ENCODE measurements at places on chromosomes 5 and 9.

- no peak for DNase-seq
These were observed 3.7 kb downstream of the CARD19 start for GRCh38 chr9:93099551-93100275.

- no peak for DNase-seq
These were observed 466.6 kb upstream of the DAB2 start for GRCh38 chr5:39891376-39891775.

GRCh38 chr9:16726718-16727451 lies 143.6 kb downstream of the BNC2 start:
- peak; percentile 82 for DNase-seq

DNA sequence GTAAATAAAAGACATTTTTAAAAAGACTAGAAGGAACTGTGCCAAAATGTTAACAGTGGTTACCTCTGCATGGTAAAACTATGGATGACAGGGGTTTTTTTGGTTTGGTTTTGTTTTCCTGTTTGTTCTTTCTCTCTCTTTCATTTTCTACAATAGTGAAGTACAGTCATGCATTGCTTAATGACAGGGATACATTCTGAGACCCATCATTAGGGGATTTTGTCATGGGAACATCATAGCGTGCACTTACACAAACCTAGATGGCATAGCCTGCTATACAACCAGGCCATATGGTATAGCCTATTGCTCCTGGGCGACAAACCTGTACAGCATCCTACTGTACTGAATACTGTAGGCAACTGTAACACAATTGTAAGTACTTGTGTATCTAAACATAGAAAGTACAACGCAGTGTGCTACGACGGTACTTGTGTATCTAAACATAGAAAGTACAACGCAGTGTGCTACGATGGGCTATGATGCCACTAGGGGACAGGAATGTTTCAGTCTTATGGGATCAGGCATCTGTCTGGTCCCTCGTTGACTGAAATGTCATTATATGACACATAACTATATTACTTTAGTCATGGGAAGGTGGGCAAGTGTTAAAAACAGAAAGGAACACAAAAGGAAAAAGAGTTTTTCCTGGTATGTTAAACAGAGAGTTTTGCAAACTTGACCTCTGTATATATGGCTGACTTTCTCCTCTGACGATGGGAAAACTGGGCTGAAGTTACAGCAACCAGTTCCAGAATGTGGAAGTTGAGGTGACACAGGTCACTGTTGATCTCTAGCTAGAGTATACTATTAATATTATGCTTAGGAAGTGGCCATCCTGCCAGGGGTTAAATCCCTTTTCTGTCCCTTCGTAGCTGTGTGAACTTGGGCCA lies 7.4 kb upstream of the ADAM19 start:
- DNase-seq: no peak

GRCh38 chr5:173885475-173886010 lies 2.6 kb upstream of the CPEB4 start:
- DNase-seq: no peak

DNA sequence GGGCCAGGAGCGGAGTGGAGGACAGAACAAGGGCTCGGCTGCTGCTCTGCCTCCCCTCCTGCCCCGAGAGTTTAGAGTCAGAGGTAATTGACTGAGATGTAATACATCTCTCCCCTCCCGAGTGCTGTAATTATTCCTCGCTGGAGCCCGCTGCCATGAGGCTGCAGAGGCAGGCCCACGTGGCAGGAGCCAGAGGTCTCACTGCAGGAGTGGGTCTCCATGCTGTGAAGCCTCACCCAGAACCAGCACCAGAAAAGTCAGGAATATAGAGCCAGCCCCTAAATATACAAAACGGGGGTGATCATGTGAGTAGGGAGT lies 2.5 kb downstream of the FAM163B start:
- no peak for DNase-seq

- no peak for DNase-seq
These were observed 127.0 kb upstream of the RPS23 start for GRCh38 chr5:82405161-82405560.

GRCh38 chr9:4938496-4938895 lies 46.6 kb upstream of the JAK2 start:
- no peak for DNase-seq

DNA sequence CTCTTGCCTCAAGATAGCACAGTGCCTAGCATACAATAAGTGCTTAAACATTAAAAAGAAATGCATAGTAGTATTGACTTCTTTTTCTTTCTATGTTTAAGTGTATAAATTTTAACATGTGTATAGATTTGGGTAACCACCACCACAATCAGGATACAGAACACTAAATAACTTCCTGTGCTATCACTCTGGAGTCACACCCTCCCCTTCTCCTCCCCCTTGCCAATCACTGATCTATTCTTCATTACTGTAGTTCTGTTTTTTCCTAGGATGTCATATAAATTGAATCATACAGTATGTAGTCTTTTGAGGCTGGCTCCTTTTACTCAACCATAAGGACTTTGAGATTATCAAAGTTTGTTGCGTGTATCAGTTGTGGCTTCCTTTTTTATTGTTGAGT lies 68.5 kb downstream of the OSTF1 start:
- no peak for DNase-seq

- DNase-seq: no peak
These were observed 485.1 kb upstream of the PAPPA start for GRCh38 chr9:115668521-115668920.

GRCh38 chr5:132457371-132458225 lies 33.0 kb downstream of the IRF1 start:
- DNase-seq: no peak

- no peak for DNase-seq
These were observed 53.2 kb downstream of the MSX2 start for GRCh38 chr5:174777583-174777982.

Data from endothelial cell (in vitro differentiated cells).